Mucosa of gallbladder (tissue), 1 donor: ENCODE measurements at places on chromosomes 2 and 18. TPM values are rescaled to one million over a fixed set of nuclear protein-coding genes. Genes with fewer than 3 reads are reported as not detected.

GRCh38 chr2:168587307-168587706, 131.2 kb downstream of the CERS6 start:
- DNase-seq = no peak

DNA sequence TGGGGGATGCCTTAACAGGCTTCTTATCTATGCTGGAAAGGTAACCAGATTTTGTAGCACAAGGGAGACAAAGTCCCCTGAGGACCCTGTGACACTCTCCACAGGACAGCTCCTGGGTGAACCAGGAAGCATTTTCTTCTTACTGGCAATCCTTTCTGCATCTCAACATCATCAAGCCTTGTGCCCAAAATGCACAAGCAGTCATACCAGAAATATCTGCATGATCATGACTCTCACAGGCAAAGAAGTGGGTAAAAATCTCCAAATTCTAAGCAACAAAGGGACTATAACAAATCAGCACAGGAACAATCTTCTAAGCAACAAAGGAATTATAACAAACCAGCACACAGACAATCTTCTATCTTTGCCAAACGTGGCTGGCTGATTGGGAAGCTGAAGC, 99.1 kb upstream of the CD226 start:
- DNase-seq = no peak

DNA sequence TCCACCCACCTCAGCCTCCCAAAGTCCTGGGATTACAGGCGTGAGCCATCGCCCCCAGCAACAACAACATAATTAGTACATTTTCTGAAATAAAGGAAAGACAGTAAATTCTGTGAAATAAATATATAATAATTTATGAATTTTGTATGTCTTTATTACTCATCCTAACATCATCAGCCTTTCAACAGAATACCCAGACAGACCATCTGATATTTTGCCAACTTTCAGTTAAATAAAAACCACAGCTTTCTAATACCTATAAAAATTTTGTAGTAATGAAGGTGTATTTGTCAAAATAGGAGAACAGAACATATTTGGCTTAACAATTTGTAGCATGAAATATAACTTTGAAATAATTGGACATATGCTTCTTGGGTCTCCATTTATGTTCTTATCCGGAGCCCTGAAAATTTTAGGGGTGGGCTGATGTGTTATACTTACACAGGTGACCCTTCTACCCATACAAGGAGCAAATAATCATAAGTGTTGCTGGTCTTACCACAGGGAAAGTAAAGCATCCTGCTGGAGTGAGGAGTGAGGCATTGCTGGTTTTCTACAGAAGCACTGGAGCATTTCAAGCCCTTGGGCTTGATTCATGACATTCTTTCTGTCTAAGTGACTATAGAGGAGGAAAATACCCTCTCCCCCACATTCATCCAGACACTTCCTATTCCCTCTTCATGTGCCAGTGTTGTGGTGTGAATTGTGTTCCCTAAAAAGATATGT, 99.3 kb downstream of the SPOPL start:
- DNase-seq = no peak

DNA sequence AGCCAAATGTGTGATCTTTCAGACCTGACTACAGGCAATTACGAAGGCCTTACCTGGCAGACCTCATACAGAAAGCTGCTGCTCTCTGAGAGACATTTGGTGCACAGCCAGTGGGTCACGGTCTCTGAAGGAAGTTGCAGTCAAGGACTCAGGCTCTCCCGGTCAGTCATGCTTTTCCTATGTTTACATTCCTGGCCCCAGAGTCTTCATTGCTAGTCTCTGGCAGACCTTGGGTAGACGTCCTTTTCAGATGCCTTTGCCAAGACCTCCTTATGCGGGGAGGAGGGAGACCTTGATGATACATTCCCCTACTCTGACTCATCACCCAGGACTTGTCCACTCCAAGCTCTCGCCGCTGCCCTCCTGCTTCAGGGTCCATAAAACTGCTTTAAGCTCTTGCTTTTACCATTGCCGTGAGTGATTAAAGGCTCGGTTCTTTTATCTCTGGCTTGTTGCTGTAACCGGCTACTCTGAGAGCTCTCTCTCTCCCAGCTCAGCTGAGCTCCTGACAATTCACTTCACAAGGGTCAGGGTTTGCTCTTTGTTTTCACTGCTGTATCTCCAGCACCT, 62.0 kb upstream of the SLC35F5 start:
- peak; percentile 71 for DNase-seq

Gene MAP3K19
- total RNA-seq = not detected

Gene MAPK4
- 13.5 TPM for total RNA-seq
